Activated T-cell treated with anti-CD3 and anti-CD28 coated beads, Interleukin-2, amount 50 U/mL, for 72 hours (primary cell): ENCODE measurements at places on chromosomes 5 and 9. TPM values are rescaled to one million over a fixed set of nuclear protein-coding genes. Genes with fewer than 3 reads are reported as not detected.

DNA sequence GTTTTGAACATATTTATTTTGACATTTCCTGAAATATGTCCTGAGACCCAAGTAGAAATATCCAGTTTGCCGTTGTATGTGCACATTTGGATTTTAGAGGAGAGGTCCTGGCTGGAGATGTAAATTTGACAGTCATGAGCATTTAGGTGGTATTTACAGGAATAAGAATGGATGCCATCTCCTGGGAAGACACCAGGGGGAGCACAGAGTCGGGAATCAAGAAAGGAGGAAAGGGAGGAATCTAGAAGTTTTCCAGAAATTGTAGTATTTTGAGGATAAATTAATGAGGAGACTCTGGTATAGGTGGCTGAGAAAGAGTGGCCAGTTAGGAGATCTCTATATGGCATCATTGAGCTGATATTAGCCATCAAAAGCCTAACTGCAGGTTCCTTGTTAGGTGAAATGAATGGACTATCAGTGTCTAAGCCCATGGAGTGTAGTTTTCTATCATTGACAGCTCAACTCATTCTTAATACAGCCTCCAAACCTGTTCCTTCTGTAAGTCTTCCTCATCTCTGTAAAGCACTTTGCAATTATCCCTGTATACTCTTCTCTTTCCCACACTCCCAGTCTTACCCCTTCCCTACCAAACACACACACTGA is 7.2 kb downstream of the GAPT start:
- H3K4me3 ChIP-seq, result no peak overlapping the region
- no peak for DNase-seq
- H3K27ac ChIP-seq, result no peak overlapping the region
- H3K4me1 ChIP-seq, result peaks cover 7% of the 10 kb centered on the region
- no peaks in the 10 kb centered on the region for H3K36me3 ChIP-seq

Gene PCDHGB6
- 0.09 TPM for total RNA-seq

Gene CENPP
- total RNA-seq, result 28.2 TPM

Gene IGFBPL1
- not detected for total RNA-seq

Gene ARHGEF39
- 12.0 TPM for total RNA-seq

DNA sequence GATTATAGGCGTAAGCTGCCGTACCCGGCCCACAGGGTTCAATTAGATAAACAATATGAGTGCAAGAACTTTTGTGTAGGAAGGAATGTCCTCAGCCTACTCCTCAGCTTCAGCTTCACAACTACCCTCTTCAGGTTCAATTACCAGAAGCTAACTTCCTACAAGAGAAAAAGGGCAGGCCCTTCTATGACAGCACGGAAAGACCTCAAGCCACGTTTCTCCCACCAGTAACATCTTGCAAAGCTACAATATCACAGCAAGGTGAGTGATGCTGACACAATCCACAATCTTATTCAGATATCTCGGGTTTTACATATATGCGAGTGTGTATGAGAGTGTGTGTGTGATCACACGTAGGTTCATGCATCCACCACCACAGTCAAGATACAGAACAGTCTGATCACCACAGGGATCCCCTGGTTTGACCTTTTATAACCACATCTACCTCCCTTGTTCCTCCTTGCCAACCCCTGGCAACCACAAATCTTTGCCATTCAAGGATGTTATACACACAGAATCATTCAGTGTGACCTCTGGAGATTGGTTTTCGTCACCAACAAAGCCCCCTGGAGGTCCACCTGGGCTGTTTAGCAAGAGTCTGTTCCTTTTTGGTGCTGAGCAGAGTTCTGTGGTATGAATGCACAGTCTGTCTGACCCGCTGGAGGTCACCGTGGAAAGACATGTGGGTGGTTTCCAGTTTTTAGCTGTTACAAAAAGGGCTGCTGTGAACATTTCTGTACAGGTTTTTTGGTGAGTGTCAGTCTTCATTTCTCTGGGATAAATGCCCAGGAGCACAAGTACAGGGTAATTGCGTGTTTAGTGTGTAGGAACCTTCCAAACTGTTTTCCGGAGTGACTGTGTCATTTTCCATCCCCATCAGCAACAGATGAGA is 38.2 kb downstream of the IPPK start:
- H3K27me3 ChIP-seq, result no peaks in the 10 kb centered on the region
- H3K4me3 ChIP-seq, result no peak overlapping the region
- peaks cover 17% of the 10 kb centered on the region for H3K36me3 ChIP-seq
- peak; percentile 31 for DNase-seq
- H3K27ac ChIP-seq, result peak overlapping the region; percentile 27
- peaks cover 13% of the 10 kb centered on the region for H3K4me1 ChIP-seq

- H3K27ac ChIP-seq, result no peak overlapping the region
- H3K27me3 ChIP-seq, result no peaks in the 10 kb centered on the region
- no peak for DNase-seq
- no peaks in the 10 kb centered on the region for H3K4me1 ChIP-seq
- no peaks in the 10 kb centered on the region for H3K36me3 ChIP-seq
Observed at GRCh38 chr9:98927724-98928123, 16.0 kb upstream of the COL15A1 start.

Gene NUTM2F
- total RNA-seq, result not detected

Gene GABBR2
- total RNA-seq, result not detected

Gene BTNL3
- total RNA-seq, result 0.10 TPM

DNA sequence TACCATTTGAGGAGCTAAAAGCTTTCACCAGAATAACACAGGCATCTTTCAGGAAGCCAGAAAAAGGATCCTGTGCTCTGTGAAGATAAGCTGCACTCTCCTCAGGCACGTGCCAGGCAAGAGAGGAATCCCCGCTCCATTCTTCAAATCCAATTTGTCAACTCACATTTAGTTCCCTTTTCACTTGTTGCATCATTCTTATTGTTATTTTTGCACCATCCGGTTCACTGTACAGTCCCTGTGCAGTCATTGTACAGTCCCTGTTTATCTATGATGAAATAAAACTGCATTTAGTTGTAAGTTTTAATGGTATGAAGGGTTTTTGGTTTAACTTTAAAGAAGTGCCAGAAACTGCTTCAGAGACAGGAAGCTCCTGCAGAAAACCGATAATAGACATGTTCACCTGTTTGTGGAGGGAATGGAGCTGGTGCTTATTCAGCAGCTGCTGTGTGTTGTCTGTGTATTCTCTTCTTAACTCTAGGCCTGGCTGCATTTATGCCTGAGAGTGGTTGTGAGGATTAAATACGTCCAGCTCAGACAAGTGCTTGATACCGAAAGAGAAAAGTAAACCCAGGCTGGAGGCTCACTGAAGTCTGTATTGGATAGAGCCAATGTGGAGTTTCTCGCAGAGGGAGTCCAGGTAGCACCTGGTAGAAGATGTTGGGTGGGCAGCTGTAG is 22.4 kb downstream of the IFNW1 start:
- peaks cover 20% of the 10 kb centered on the region for H3K27me3 ChIP-seq
- peak overlapping the region; percentile 74 for H3K27ac ChIP-seq
- H3K4me1 ChIP-seq, result peaks cover 18% of the 10 kb centered on the region
- no peak overlapping the region for H3K4me3 ChIP-seq
- H3K36me3 ChIP-seq, result no peaks in the 10 kb centered on the region

- no peak overlapping the region for H3K4me3 ChIP-seq
- H3K36me3 ChIP-seq, result no peaks in the 10 kb centered on the region
- peaks cover 2% of the 10 kb centered on the region for H3K27me3 ChIP-seq
- H3K4me1 ChIP-seq, result no peaks in the 10 kb centered on the region
Observed at GRCh38 chr5:39476843-39477220, 52.1 kb upstream of the DAB2 start.
